ENCODE measurements at places on chromosomes 16 and 17.

DNA sequence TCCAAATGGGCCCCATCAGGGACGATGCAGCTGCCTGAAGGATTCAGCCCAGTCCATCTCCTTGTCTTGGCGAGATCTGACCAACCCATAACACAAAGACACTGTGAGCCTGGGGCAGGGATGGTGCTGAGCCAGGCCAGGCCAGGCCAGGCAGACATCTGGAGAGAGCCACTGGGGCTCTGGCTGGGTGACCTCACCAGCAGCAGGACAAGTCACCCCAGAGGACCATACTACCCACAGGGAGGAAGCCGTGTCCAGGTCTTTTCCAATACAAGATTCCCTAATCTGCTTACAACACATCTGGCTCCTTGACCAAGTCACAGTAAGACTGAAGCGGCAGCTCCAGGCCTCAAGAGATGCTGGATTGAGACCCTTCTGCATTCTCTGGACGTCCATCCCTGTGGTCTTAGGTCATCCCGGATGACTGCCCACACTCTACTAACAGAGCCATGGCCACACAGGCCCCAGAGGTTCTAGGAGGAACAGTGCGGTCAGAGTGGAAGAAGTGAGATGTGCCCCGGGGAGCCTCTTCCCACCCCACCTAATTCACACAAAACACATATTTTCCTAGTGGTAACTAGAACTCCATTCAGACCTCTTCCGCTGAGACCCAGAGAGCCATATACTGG is 81.8 kb upstream of the RCVRN start:
- DNase-seq = no peak

DNA sequence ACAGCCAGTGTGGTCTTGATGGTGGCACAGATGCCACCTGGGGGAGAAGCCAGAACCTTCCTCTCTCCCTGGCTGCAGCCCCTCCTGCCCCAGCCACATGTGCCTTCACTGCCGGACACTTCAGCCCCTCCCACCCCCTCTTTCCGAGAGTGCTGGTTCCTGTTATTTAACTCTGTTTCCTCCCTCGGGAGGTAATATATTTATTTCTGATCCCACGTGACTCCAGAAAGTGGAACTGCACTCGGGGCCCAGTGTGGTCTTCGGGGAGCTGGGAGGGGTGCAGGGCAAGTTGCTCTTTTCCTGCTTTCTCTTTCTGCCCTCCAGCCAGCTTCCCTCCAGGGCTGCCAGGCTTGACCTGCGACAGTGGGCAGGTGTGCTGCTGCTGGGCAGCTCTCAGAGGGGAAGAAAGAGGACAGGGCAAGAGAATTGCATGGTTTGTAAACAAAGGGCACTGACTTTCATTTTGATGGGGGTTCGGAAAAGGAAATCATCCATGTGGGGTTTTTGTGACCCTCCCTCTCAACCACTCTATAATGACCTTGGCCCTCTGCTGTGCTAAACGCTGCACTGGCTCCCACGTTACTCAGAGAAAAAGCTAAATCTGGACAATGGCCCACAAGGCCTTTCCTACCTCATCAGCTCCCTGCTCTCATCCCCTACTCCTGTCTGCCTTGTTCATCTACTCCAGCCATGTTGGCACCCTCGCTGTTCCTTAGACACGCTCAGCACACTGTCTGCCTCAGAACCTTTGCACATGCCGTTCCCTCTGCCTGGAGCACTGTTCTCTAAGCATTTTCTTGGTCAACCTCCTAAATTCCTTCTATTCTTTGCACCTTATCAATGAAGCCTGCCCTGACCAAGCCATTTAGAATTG is 8.2 kb upstream of the CIITA start:
- DNase-seq = no peak

DNA sequence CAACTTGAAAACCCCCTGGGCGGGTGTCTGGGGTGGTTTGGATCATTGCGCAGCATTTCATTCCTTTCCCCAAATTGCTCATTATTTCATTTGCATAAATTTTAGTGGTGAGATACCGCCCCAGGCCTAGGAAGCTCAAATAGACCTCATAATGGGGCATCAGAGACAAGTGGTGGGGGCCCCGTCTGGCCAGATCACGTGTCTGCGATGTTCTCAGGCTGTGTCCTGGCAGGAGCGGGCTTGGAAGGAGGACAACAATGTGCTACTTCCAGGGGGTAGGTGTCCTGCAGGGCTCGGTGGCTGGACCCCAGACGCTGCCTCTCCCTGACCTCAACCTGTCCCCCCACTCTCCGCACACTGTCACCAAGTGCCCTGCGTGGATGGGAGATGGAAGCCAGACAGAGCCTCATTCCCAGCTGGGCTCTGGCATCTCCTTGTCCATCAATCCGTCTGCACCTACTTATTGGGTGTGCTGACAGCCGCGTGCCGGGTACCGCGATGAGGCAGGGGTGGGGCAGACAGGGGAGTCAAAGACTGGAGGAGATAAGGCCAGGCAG is 116.9 kb downstream of the NTN1 start:
- DNase-seq = no peak

DNA sequence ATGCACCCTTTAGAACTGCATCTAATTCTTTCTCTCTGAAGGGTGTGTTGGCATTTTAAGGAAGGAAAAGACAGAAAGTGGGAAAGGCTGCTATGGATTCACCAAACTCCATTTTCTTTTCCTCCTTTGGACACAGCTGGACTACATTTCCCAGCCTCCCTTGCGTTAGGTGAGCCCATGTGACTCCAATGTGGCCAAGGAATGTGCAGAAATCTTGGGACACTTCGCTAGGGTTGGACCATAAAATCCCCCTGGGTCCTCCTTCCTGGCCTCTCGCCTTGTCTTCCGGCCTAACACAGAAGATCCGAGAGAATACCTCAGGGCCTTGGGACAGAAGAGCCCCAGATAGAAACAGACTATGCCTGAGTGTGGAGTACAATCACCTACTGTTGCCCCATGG is 56.3 kb downstream of the ABCC12 start:
- DNase-seq = no peak

DNA sequence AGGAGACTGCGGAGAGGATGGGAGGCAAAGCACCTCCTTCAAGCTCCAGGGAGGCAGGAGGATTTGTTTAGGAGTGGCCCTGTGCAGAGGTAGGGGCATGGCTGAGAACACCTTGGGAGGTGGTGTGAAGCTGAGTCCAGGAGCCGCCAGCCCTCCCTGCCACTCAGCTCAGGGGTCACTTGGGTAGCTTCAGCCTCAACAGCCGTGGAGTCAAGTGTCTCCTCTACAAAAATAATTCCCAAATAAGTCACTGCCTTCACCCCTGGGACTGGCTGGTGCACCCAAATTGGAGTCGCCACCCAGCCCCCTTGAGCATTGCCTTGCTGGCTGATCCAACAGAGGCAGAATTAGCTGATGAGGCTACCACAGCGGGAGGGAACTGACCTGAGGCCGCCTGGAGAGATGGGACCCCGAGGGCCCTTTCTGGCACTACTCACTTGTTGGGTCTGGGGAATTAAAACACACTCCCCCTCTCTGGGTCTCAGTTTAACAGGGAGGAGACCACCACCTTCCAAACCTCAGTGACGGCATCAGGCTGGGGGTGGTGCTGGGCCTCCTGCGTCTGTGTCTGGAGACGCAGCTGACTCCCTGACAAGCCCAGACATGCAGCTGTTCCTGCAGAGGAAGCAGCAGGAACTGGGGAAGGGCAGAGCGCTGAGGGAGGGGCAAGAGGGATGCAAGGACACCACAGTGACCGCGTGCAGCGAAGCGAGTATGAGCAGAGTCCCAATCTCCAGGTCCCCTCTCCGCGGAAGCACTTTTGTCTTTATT is 87.9 kb upstream of the TOB1 start:
- no peak for DNase-seq

DNA sequence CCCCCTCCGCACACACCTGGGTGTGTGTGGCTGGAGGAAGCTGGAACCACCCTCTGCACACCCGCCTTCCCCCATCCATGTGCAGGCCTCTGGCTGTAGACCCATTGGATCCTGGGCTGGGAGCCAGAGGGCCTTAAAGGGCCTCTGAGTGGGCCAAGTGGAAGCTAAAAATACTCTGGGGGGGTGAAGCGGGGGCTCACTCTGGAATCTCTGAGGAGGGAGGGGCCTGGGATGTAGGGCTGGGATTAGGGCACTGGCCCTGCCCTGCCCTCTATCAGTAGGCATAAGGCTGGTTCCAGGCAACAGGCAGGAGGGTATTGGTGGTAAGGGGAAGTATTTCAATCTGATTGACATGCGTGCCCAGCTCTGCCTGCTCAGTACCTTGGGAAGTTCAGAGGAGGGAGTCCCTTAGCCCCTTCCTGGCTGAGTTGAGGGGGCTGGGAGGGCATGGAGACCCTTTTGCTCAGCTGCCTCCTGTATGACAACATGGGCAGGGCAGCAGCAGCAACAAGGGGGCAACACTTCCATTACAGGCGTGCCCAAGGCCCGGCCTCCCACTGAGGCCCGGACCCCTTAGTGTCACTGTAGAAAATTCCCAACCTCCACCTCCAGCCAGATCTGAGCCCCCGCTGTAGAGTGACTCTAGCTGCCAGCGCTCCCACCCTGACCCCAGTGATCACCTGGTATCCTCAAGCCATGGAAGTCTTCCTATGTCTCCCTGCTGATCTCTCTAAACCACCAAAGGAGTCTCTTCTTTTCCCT is 5.2 kb downstream of the ITGA3 start:
- no peak for DNase-seq

GRCh38 chr16:11619327-11619851 is 32.7 kb upstream of the LITAF start:
- DNase-seq = no peak

DNA sequence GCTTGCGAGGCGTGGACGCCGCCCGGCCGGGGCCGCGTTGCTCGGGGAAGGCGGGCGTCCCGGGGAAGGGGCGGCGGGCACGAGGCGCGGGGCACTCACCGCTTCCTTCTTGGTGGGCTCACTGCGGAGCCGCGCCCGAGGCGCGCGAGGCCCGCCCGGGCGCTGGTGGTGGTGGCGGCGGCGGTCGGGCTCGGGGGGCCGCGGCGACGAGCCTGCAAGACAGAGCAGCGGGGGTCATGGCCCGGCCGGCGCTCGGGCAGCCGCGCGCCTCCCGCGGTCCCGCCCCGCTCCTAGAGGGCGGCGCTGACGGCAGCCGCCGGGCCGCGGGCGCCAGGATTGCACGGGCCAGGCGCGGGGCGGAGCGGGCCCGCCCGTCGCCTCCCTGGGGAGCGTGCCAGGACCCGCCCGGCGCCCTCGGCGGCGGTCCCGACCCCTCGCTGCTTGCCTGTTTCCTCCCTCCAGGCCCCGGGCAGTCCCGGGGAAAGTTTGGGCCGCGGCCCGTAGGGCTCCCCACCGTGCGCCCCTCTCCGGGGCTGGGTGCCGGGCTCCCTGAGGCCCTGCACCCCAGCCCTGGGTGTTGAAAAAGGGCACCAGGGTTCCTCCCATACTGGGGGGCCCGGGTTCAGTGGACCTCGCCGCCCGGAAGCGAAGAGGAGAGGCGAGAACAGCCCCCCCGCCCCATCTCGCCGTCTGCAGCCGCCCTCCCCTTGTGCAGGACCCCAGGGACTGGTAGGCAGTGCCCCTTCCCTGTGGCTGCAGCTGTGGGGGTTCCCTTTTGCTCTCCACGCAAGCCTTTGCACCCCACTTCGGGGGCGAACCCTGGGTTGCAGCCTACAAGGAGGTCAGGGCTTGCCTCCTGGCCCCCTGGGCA is at the start of gene C16orf74:
TSS of gene C16orf74 (minus strand) at position 270 of the 871 bp plus-strand sequence. CDS start 15,879 bp downstream, outside the sequence.
- DNase-seq = no peak

DNA sequence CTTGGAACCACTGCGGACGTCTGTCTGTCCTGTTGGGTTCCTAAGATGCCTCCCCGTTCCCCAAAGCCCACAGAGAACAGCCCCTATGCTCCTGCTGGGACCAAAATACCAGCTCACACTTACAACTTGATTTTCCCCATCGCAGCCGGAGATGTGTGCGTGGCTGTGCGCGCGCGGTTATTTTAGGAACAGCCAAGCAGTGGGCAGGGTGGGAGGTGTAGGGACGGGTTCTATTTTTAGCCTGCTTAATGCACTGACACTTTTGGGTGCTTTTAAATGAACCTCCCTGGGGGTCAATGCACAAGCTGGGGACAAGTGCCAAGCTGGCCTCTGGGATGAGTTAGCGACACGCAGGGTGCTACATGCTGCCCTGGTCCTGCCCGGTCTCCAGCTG is 74.1 kb downstream of the KLHDC4 start:
- no peak for DNase-seq

GRCh38 chr16:84155771-84156170 is 10.7 kb downstream of the DNAAF1 start:
- no peak for DNase-seq

DNA sequence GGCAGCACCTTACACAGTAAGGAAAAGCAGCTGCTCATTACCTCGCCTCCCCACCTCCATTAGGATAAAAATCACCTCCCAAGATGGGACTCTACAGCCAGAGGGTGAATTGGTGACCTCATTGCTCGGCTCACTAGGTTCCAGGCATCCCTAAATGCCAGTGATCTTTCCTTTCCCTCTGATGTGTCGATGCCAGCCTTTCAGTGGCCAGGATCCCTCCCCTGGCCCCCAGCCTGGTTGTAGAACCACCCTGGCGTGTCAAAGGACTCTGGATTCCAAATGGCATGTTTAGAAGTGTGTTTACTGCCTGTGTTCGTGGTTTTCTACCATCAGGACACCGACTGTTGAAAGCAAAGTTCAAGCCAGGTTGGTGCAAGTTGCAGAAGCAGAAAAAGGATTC is 72.1 kb upstream of the LYRM9 start:
- no peak for DNase-seq

DNA sequence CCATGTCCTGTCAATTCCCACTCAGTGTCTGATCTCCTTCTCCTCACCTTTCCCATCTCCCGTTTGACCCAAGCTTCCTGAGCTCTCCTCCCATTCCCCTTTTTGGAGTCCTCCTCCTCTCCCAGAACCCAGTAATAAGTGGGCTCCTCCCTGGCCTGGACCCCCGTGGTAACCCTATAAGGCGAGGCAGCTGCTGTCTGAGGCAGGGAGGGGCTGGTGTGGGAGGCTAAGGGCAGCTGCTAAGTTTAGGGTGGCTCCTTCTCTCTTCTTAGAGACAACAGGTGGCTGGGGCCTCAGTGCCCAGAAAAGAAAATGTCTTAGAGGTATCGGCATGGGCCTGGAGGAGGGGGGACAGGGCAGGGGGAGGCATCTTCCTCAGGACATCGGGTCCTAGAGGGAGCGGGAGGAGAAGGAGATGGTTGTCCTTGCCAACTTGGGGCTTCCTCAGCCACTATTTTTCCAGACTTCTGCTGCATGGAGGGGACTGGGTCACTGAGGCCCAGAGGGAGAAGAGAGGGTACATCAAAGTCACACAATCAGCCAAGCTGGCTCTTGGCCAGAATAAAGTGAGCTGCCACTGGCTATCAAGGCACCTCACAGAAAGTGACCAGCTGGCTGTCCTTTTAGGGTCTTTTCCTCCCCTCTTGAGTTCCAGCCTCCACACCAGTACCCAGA is 1.9 kb upstream of the TBC1D10B start:
- peak; percentile 67 for DNase-seq

DNA sequence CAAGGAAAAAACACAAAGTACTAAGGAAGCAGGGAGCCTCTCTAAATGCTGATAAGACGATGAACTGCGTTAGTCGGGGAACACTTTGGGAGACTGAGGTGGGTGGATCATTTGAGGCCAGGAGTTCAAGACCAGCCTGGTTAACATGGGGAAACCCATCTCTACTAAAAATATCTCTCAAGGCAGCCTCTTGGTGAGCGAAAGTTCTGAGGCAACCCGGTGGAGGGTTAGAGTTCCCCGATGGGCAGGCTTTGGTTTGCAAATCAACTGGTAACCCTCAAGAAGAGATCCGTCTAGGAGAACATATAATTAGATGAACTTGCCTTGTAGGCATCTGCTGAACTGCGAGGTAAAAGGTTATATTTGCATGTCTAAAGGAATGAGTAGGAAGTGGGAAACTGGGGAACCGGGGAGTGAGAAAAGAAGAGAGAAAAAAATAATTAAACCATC is 44.6 kb downstream of the WSB1 start:
- DNase-seq = no peak

GRCh38 chr16:16861546-16861945 is 482.6 kb downstream of the NPIPA7 start:
- DNase-seq = peak; percentile 12

All from hematopoietic multipotent progenitor cell treated with erythropoietin and hydrocortisone succinate and interleukin-3 and kit ligand, for 17 days (in vitro differentiated cells).